ENCODE measurements at places on chromosomes 1 and 21.

DNA sequence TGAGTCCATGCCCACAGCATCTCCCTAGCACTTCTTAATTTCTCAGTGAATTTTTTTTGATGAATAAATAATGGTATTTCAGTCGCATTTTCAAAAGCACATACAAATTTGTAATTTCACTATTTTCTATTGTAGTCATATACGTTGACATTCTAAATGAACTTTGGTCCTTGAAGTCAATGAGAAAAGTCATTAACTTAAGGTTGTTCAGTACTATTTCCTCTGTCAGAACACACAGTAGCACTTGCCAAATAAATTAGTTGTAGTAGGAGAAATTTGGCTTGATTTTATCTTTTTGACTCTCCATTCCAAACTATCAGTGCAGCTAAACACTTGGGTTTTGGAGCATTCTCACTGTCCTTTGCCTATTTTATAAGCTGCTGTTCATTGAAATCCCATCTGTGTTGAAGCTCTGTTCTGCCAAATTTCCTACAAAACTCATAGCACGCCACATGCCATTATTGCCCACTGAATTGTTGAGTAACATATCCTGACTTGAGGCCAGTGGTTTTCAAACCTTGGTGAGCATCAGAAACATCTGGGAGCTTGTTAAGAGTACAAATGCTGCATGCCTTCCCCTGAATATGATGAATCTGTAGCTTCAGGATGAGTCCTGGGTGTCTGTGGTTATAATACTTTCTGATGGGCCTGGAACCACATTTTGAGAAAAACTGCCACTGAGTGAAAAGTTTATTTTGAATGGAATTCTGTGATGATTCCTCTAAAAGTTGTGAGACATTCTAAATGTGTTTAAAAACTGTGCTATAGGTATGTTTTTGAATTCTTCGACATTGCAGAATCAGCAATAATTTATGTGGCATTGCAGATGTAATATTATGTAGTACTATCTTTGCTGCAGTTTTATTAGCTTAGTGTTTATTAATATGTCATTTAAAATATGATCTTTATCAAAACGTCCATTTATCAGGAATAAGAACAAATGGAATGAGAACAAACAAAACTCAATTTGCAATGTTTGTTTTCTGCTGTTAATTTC is 78.9 kb downstream of the DNM3 start:
- DNase-seq: no peak

GRCh38 chr1:16078925-16079656 is 5.6 kb upstream of the FAM131C start:
- DNase-seq: peak; percentile 83

DNA sequence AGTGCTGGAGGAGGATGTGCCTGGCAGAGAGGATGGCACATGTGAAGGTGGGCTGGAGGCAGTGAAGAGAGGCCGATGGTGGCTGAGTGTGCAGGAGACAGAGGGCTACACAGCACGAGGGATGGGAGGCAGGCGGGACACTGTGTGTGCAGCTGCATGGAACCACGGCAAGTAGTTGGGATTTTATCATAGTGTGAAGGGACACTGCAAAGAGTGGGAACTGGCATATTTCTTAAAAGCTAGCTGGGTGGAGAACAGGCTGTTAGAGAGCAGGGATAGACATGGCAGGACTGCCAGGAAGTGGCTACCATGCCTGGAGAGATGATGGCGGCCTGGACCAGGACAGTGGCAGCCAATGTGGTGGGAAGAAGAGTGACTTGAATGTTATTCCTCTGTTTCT is 102.4 kb upstream of the TLR5 start:
- DNase-seq: no peak

- no peak for DNase-seq
Observed at GRCh38 chr1:96688767-96689166, 32.8 kb upstream of the PTBP2 start.

DNA sequence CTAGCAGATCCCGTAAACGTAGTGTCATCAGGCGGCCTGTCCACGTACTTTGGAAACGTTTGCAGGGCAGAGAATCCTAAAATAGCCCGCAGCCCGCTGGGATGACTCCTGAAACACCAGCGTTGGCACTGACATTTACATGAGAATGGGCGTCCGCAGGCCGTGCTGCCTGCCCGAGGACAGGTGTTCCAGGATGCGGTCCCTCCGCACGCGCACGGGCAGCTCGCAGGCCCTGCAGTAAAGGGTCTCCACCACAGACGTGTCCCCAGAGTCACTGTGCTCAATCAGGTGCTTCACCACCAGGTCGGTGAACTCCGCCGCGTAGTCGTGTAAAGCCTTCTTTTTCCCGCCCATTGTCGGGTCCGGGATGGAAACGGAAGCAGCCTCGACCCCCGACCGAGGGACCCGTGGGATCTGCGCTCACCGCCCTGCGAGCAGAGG is 5.8 kb upstream of the CCDC27 start:
- no peak for DNase-seq

DNA sequence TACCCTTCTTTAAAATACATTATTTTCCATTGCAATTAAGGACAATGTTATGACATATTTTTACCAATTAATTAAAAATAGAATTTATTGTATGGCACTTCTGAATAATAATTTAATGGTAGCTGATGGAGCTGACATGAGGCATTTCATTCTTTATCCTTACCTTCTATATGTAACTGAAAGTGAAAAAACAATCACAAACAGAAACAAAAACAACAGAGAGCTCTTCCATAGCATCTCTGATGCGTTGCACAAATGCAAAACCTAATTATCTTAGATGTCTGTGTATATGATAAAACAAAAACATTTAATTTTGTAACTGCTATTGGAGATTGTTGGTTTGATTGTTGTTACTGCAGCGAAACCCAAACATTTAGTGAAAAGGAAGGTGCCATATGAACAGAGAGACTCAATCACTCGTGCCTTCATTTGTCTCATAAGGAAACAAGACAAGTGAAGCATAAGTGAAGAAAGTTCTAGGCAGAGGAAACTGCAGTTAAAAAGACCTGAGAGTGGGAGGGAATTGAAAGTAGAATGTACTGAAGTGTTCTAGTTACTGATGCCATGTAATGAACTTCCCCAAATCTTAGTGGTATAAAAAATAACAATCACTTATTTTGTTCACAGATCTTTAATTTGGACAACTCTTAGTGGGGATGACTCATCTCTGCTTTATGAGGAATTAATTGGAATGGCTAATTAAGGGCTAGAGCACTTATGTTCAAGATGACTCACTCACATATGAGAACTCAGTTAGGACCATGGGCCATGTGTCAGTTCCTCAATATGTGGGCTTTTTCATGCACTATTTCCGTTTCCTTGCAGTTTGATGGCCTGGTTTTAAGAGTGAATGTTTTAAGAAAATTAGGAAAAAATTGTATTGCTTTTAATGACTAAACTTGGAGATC is 245.0 kb upstream of the OLFM3 start:
- no peak for DNase-seq

DNA sequence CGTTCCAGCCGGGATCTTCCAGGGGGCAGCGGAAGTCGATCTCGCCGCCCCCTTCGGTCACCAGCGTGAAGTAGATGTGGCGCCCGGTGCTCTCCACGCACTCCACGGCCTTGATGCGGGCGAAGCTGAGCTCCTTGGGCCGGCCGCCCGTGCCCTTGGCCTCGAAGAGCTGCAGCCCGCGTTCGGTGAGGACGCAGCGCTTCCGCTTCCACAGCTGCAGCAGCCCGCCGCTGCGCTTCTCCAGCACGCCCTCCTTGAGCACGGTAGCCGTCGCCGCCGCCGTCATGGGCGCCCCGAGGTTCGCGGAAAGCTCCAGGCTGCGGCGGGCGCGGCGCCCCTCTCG is 516 bp downstream of the PHLDA3 start:
- DNase-seq: no peak

GRCh38 chr1:206469411-206469932 is 804 bp upstream of the IKBKE start:
- DNase-seq: no peak

DNA sequence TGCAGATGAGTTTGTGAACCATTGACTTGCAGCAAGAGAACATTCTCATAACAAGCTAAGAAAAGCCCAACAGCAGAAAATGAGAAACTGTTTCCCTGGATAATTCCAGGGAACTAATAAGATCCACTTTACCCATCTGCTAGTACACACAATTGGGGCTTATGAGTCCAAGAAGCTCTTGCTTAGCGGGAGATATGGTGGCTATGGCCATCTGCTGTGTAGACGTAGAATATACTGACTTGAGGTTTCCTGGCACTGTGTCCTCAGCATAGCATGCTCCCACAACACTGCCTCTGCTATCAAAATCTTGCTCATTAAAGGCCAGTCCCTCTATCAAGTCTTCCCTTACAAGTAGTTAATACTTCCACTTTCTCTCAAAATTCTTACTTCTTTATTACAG is 6.8 kb upstream of the RXRG start:
- DNase-seq: no peak

DNA sequence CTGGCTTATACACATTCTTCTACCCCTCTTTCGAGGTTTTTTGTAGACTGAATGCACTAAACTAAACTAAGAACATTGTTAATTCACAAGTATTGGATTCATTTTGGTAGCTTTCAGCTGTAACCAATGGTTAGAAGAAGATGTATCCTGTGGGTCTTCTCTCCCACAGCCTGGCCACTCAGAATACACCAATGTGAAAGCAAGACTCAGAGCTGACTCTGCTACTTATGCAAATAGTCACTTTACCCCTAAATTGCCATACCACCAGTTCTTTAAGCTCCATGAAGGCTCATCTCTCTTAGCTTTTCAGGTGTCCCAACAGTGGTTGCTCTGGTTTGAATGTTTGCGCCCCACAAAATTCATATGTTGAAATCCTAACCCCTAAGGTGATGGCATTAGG is 60.1 kb downstream of the RGS13 start:
- no peak for DNase-seq

DNA sequence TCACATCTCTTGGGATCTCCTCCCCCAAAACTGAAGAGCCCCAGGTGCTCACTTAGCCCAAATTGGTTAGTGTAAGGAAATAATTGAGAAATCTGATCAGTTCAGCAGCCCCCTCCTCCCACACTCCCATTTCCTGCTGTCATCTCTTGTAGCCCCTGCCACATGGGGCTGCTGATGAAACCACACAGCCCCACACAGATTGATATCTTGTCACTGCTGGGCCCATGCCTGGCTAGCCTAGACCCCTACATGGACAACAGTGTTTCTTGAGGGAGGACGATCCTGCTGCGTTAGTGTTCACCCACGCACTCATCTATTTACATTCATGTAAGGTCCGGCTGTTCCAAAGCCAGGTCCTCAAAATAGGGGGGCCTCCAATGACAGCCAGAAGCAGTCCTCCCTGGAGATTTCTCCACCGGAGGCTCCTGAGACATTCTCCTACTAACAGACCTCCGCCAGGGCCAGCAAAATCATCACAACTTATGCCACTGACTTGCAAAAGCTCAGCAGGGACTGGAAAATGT is 23.9 kb upstream of the RXRG start:
- DNase-seq: no peak

GRCh38 chr1:203644661-203645510 is 18.3 kb downstream of the ATP2B4 start:
- peak; percentile 73 for DNase-seq

GRCh38 chr21:33980276-33980916 is 64.8 kb upstream of the ATP5PO start:
- DNase-seq: no peak

DNA sequence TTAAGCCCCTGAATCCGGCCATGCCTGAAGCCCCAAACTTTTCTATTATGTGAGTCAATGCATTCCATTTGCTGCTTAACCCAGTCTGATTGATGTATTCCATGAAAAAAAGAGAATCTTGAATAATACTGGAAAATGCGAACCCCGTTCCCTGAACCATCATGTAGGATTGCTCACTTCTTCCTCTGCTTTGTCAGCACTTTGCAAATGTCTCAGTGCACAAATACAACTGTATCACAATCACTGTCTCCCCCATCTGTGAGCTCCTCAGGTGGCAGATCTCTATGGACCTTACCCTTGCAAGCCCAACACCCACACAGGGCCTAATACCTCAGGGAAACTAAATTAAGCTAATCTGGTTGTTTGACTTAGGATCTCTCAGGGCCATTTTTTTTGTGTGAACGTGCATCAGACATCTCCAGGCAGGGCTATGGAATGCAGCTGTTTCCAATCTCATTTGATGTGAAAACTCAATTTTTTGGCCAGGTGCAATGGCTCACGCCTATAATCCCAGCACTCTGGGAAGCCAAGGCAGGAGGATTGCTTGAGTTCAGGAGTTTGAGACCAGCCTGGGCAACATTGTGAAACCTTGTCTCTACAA is 2.1 kb upstream of the RCAN3 start:
- no peak for DNase-seq

GRCh38 chr1:65065524-65066418 is 82.2 kb upstream of the AK4 start:
- peak; percentile 25 for DNase-seq

DNA sequence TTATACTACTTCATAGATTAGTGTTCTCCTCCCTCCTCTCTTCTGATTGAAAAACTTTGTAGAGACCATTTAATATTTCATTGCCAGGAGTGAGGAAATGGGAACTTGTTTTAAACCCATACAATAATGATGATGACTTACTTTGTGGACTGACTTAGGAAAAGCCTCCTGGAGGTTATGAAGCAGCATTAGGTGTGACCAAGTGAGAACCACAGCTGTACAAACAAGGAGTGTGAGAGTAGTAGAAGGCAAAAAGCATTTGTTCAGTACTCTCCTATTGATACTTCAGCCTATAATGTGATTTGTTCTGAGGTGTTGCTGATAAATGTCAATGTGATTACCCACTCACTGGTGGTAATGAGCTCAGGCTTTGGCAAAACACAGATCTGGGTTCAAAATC is 8.4 kb downstream of the TIPRL start:
- DNase-seq: no peak

DNA sequence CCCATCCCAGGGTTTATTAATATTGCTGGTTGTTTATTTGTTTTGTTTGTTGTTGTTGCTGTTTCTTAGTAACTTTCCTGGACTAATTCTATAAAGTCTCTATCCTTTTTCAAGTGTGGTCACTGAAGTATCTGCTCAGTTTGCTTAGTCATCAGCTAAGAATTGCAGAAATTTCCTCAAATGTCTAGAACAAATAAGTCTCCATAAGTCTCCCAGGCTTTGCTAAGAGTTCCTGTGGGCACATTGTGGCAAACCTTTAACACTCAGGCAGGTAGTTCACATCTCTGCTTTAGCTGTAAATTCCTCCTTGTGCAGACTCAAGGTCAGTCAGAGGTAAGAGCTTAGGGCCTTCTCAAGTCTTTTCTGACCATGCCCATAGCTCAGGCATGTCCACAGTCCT is 38.9 kb upstream of the C1orf185 start:
- peak; percentile 60 for DNase-seq

DNA sequence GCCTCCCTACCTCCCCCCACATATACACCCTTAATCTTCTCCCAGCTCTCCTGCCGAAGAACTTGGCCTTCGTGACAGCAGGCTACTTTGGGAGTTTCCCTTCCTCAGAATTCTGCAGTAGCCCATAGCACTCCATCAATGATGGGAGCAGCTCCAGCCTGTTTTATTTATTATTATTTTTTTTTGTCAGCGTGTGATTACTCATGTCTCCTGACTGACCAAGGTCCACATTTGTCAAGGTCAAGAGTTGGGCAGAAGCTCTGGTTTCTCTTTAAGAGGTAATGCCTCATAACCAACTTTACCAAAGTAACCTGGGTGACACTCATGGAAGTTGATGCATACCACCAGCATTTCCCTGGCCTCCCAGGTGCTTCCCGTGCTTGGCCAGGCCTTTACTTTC is 125.4 kb downstream of the ZZZ3 start:
- DNase-seq: no peak

- DNase-seq: no peak
Observed at GRCh38 chr1:25197235-25197975, 34.9 kb downstream of the SYF2 start.

GRCh38 chr1:31588751-31589515 is 12.6 kb downstream of the TINAGL1 start:
- peak; percentile 50 for DNase-seq

Data from AG08396 (cell line).